ENCODE measurements at places on chromosomes 1 and 21. TPM values are rescaled to one million over a fixed set of nuclear protein-coding genes. Genes with fewer than 3 reads are reported as not detected.

The AMY1C gene
- not detected for polyA plus RNA-seq

The RIMS3 gene
- 1.5 TPM for polyA plus RNA-seq

The UTS2 gene
- not detected for polyA plus RNA-seq

The AGMAT gene
- polyA plus RNA-seq = 12.9 TPM

The FAM177B gene
- polyA plus RNA-seq = not detected

DNA sequence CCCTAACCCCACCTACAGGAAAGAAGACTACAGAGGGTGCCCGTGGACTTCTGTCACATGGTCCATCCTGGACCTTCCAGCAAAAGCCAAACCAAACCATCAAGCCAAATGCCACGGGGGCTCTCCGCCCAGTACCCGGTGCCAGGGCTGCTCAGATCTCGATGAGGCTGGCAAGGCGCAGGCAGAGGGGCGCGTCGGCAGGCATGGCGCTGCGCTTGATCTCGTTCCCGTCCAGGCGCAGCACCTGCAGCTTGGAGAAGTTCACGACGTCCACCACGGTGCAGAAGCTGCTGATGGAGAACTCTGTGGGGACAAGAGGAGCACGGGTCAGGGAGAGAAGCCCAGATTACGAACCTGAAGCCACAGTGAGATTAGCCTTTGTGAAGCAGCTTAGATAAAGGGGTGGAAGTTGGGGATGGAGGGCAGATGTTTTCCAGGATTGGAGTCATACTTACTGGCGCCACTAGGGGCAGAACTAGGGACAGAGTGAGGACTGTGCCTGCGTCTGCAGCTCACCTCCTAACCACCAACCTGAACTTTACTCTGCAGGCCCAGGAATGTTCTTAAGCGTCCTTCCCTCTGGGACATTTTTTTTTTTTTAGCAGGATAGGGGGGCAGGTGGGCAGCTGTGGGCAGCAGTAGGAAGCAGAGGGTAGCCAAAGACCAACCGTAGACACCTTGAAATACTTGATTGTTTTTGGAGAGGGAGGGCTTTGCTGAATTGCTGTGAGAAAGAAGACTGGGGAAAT lies 8.6 kb downstream of the FMOD start:
- DNase-seq = peak; percentile 52

DNA sequence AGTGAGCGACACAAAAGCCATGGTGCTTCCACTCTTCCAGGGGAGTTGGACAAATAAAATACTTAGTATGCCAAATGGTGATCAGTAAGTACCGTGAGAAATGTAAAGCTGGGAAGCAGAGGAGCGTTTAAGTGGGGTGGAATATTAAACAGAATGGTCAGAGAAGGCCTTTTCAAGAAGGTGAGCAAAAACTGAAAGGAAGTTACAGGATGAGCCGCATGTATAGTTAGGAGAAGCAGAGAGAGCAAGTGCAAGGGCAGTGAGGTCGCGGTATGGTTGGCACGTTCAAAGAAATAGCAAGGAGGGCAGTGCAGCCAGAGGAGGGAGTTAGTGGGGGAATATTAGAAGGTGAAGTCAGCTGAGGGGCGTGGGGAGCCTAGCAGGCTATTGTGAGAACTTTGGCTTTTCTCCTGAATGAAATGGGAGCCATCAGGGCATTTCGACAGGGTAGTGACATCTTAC lies 748 bp upstream of the ATP6V0B start:
- peak; percentile 46 for DNase-seq

DNA sequence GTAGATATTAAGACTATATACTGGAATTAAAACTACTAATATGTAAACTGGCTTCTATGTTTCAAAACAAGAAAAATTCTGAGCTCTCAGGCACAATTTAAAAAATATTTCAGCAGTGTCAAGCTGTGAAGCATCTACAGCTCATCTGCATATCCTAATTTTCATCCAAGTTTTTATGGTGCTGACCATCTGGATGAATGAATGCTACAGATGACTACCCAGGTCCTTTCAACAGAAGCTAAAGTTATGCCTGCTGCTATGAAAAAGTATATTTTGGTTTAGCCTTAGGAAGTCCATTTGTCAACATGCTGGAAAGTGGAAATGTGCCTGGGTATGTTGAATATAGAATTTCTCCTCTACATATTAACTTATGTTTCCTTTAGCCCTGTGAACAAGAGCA lies 206.9 kb downstream of the NEGR1 start:
- no peak for DNase-seq

DNA sequence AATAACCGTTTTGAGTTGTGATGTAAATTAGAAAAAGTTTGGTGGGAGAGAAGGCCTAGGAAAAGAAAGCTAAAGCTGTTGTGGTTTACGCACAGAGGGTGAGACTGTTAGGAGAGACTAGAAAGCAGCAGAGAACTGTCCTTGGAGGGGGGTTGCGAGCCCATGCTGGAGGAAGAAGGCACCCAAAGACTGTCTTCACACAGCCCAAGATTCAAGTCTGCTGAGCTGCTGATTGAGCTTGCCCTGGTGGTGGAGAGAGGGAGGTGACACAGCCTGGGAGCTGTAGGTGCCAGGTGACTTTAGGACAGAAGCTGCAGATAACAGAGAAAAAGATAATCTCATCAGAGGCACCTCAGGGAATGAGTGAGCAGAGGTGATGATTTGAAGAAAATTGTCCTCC lies 18.3 kb upstream of the TLR5 start:
- no peak for DNase-seq

DNA sequence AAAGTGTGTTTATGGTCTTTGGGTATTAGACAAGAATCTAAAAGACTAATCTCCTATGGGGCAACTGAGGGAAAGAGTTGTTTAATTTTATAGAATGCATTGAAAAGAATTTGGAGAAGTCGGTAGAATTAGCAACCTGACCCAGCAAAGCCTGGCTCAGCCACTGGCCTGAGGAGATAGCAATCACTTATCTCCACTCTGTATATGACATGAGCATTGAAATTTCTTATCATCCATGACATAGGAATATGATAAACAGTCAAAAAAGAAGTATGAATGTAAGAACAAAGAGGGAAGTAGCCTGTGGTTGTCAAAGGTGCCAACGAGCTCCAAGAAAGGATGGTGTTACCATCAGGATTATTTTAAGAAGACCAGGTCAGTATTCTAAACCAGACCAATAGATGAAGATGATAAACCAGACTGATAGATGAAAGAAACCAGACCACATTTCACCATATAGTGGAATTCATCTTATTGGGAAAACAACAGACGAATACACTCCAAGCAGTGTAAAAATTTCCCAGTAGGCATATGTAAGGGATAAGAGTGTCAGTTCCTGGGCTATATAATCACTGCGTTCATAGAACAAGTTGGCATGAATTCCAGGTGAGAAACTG lies 35.7 kb downstream of the ASTN1 start:
- DNase-seq = no peak

DNA sequence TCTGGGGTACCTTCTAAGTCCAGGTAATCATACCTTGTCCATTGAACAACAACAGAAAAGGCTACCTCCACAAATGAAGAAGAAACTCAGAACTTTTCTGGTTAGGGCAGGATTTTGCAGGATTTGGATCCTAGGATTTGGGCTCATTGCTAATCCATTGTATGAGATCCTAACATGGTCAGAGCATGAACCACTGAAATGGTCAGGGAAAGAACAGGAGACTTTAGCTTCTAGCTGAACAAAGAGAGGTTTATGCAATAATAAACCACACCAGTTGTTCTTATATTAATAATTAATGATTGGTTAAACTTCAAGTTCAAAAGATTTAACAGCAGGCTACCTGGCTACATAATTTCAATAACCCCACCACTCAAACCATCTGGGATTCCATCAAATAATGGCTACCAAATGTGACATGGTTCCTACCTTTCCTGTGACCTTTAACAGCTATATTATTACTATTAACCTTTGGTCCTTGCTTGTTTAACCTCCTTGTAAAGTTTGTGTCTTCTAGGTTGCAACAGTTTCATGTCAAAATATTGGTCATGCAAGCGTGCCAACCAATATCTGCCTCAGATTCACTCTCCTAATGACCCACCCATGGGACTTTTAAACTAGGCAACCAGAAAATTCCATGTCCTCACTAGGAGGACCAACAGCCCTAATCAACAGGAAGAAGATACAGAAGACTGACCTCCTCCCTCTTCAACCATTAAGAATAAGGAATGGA lies 60.6 kb upstream of the USH2A start:
- DNase-seq = no peak

GRCh38 chr1:56452027-56453011 lies 127.0 kb downstream of the PLPP3 start:
- DNase-seq = no peak

- DNase-seq = peak; percentile 77
Measured at GRCh38 chr1:228463559-228464455, 23.4 kb upstream of the RNF187 start.

- DNase-seq = no peak
Measured at GRCh38 chr1:223700388-223700918, 11.9 kb upstream of the CAPN2 start.

DNA sequence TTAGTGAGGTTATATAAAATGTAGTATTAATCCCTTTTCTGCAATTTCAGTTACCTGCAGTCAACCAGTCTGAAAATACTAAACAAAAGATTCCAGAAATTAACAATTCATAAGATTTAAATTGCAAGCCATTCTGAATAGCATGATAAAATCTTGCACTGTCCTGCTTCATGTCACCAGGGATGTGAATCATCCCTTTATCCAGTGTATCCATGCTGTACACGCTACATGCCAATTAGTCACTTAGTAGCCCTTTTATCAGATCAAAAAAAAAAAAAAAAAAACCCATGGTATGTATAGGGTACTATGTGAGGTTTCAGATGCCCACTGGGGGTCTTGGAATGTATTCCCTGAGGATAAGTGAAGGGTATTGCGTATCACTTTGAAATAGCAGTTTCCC lies 191.3 kb upstream of the HP1BP3 start:
- no peak for DNase-seq

GRCh38 chr1:154263465-154264332 lies 8.7 kb upstream of the HAX1 start:
- no peak for DNase-seq

DNA sequence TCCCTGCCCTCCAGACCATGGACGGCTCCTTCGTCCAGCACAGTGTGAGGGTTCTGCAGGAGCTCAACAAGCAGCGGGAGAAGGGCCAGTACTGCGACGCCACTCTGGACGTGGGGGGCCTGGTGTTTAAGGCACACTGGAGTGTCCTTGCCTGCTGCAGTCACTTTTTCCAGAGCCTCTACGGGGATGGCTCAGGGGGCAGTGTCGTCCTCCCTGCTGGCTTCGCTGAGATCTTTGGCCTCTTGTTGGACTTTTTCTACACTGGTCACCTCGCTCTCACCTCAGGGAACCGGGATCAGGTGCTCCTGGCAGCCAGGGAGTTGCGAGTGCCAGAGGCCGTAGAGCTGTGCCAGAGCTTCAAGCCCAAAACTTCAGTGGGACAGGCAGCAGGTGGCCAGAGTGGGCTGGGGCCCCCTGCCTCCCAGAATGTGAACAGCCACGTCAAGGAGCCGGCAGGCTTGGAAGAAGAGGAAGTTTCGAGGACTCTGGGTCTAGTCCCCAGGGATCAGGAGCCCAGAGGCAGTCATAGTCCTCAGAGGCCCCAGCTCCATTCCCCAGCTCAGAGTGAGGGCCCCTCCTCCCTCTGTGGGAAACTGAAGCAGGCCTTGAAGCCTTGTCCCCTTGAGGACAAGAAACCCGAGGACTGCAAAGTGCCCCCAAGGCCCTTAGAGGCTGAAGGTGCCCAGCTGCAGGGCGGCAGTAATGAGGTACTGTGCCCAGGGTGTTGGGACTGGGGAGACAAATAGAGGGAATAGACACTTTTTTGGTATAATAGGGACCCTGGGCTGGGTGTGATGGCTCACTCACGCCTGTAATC lies 1.0 kb downstream of the ZBTB48 start:
- DNase-seq = no peak

DNA sequence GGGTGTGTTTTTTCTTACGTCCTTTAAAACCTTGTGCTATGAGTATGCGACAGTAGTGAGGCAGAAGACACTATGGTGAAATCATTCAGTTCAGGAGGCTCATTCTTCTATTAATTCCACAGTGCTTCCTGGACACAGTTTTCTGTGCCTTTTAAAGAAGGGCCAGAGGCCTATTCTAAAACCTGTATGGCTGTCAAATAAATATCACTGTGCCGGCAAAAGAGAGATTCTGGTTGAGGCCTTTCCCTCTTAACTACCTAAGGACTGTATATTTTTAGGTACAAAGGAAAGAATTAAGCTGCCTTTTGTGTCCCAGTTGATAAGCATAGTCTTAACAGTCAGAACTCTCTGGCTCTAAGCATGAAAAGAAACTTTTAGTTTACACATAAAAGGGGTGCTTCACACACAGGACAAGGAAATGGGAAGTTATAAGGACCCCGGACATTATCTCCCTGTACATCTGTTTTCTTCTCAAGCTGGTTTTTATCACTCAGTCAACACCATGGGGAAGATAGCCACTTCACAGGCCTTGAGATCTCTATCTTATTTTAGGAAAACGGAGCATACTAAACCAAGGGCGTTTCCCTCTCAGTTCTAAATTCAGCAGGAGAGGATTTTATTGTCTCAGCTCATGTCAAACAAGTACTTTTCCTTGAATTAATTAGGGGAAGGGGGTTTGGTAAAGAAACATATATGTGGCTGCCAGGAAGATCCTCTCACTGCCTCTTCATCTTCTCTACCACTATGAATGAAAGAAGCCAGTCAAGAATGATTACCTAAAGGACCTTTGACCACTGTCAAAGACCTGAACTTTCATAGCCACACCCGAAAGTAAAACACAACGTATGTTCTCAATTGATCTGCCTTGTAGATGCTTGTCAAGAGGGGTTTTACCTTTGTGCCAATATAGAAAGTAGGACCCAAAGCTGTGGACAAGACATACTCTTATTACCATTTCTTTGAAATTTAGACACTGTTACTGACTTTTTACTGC lies 71.4 kb upstream of the HSPA13 start:
- no peak for DNase-seq

DNA sequence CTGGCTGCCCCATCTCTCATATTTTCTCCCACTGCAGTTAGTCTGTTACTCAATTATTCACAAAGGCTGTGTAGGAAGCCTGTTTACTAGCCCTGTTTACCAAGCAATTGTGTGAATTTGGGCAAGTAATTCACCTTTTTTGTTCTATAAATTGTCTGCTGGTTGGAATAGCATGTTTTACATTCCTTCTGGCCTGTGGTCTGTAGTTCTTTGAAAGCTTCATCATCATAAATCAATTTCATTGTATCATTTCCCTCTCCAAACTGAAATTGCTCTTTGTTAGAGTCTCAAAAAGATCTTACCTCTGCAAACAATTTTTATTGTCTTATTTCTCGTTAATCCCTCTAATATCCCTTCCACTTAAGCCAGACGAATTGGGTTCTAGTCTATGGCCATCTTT lies 1059.5 kb upstream of the ADGRL4 start:
- no peak for DNase-seq

GRCh38 chr21:40841524-40842196 lies 5.3 kb downstream of the DSCAM start:
- peak; percentile 42 for DNase-seq
